ENCODE measurements at places on chromosomes 4 and X.

GRCh38 chr4:42638993-42639392 is 17.9 kb downstream of the ATP8A1 start:
- peak; percentile 82 for DNase-seq

- no peak for DNase-seq
Measured at GRCh38 chrX:16458208-16458607, 191.8 kb upstream of the S100G start.

- no peak for DNase-seq
Measured at GRCh38 chr4:12447451-12447850, 1018.8 kb upstream of the HS3ST1 start.

DNA sequence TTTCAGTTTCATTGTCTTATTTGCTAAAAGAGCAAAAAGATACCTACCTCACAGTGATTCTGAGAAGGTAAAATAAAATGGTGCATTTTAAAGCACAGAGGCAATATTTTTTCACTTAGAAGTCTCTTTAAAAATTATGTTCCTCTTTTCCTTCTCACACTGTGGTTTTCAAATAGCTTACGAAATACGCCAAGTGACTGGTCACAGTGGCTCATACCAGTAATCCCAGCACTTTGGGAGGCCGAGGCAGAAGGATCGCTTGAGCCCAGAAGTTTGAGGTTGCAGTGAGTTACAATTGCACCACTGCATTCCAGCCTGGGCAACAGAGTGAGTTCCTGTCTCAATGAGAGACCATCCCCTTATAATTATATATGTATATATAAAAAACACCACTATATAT is 372.6 kb downstream of the FBXO8 start:
- DNase-seq = no peak

GRCh38 chr4:6539009-6539764 is 35.8 kb upstream of the MAN2B2 start:
- no peak for DNase-seq

DNA sequence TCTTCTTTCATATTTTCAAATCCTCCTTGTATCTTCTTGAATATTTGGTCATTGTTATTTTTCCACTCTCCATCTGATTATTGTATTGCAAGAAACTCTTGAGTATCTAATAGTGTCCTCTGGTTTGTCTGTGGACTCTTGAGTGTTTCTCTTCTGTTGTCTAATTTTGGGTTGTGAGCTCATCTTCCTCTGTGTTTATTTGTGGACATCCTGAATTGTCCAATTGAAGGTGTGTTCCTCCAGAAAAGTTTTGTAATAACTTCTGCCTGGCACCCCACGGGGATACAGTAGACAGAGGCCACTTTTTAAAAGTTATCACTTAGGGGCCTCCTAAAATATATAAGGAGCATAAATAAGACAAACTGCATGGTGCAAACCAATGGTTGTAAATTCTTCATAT is 3.1 kb upstream of the CC2D2A start:
- DNase-seq = no peak

GRCh38 chr4:7295911-7296660 is 103.7 kb downstream of the SORCS2 start:
- no peak for DNase-seq

- no peak for DNase-seq
Measured at GRCh38 chrX:128616933-128617332, 564.7 kb upstream of the ACTRT1 start.

- DNase-seq = no peak
Measured at GRCh38 chr4:186930024-186930423, 206.4 kb upstream of the FAT1 start.

GRCh38 chr4:915041-915474 is 17.1 kb downstream of the GAK start:
- no peak for DNase-seq

DNA sequence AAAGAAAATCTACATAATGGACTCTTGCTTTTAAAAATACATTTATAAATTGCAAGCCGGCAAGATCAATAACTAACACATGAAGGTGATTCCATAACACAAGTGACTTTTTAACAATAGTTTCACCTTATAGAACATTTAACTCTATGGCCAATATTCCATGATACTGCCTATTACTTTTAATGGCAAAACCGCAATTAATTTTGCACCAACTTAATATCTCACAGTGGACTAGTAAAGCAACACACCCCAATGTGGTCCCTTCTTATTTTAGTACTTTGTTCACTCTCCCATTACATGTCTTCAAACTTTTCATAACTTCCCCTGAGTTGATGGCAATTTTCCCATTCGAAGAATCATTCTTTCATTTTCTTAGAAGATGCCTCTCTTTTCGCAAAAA is 351.6 kb upstream of the F9 start:
- DNase-seq = no peak

GRCh38 chr4:160848901-160849760 is 1314.7 kb downstream of the FSTL5 start:
- DNase-seq = no peak

Data from MM.1S (cell line).